DMS153 (cell line): ENCODE measurements at places on chromosomes 7 and 10.

GRCh38 chr7:22318376-22318775 is 38.6 kb downstream of the RAPGEF5 start:
- DNase-seq = no peak

- DNase-seq = no peak
Measured at GRCh38 chr7:114930829-114931655, 9.1 kb downstream of the MDFIC start.

GRCh38 chr7:156661637-156662036 is 21.1 kb downstream of the RNF32 start:
- no peak for DNase-seq

- no peak for DNase-seq
Measured at GRCh38 chr10:326894-327635, 191.8 kb downstream of the ZMYND11 start.

DNA sequence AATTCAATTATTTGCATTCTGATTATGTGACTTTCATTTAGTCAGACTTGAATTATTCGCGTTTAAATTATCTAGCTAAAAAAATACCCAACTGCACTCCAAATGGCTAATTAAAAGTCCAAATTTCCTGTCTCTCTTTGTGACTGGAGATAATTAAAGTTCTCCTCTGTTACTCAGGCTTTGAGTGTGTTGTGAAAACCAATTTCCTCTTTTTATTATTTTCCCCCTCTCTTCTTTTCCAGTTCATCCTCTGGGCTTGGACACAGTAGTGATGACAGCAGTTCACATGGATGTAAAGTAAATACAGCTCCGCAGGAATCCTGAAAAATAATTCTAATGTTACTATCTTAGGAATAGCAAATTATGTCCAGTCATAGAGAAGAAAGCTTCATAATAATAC is 80.6 kb downstream of the SNX10 start:
- DNase-seq = no peak

DNA sequence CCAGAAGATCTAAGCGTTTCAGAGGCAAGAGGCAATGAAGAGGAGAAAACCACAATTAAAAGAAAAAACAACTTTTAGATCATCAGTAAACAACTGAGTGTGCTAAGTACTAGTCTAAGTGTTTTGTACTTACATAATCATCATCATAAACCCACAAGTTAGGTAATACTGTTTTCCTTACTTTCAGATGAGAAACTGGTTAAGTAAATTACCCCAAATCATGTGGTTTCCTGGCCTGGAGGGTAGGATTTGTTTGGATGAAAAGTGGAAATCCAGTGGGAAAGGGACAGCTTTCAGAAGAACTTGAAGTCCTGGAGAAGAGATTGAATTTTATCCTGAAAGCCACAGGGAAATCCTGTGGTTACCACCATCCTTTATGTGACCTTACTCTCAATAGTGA is 463.3 kb downstream of the LRMDA start:
- no peak for DNase-seq

- no peak for DNase-seq
Measured at GRCh38 chr10:131886237-131886636, 14.6 kb upstream of the PPP2R2D start.

DNA sequence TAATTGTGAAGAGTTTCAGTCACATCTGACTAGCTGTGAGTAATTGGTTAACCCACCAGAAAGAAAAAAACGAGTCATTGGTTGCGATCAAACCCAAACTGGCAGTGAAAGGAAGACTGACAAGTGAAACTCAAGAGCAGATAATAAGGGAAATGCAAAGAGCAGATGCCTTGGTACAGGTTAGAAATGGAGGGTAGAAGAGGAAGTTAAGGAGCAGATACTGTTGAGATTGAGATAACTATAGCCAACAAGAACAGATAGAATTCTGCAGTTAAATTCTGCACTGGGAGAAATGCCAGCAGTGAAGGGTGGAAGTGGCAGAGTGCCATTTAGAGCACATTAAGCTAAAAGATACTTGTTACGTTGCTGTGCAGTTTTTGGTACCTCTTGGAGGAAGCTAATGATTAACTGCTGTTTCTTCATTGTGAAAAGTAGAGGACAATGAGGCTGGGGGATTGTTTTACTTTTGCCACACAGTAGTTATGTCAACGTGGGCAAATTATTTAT is 65.8 kb downstream of the CDK13 start:
- no peak for DNase-seq

GRCh38 chr7:92987538-92987937 is 130.2 kb downstream of the SAMD9 start:
- no peak for DNase-seq

DNA sequence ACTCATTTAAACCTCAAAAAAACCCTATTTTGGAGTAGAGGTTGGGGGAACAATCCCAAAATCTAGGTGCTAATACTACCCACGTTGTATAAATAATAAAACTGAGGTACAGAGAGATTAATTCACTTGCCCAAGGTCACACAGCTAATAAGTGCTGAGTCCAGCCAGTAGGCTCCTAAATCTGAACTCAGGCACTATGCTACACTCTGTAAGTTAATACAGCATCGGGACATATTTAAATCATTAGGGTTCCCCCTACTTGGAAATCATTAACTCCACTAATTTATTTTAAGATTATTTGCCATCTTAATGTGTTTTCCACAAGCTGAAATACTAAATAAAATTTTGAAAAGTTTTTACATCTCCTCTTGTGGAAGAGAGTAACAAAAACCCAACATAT is 24.2 kb downstream of the PIP4K2A start:
- no peak for DNase-seq

DNA sequence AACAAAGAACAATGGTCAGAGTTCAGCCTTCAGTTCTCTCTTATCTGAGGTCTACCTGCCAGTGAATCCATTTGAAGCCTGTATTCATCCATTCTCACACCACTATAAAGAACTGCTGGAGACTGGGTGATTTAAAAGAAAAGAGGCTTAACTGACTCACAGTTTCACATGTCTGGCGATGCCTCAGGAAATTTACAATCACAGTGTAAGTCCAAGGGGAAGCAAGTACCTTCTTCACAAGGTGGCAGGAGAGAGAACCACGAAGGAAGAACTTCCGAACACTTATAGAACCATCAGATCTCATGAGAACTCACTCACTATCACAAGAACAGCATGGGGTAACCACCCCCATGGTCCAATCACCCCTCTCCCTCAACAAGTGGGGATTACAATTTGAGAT is 33.0 kb upstream of the SLC25A13 start:
- no peak for DNase-seq

GRCh38 chr10:48363617-48364355 is 57.3 kb downstream of the MAPK8 start:
- DNase-seq = peak; percentile 54
